Activated T-helper 17 cell treated with anti-CD3 and anti-CD28 coated beads, Interleukin-2, amount 50 U/mL, for 72 hours (primary cell): ENCODE measurements at places on chromosomes 5 and 9. TPM values are rescaled to one million over a fixed set of nuclear protein-coding genes. Genes with fewer than 3 reads are reported as not detected.

Gene SPINK4
- not detected for total RNA-seq

DNA sequence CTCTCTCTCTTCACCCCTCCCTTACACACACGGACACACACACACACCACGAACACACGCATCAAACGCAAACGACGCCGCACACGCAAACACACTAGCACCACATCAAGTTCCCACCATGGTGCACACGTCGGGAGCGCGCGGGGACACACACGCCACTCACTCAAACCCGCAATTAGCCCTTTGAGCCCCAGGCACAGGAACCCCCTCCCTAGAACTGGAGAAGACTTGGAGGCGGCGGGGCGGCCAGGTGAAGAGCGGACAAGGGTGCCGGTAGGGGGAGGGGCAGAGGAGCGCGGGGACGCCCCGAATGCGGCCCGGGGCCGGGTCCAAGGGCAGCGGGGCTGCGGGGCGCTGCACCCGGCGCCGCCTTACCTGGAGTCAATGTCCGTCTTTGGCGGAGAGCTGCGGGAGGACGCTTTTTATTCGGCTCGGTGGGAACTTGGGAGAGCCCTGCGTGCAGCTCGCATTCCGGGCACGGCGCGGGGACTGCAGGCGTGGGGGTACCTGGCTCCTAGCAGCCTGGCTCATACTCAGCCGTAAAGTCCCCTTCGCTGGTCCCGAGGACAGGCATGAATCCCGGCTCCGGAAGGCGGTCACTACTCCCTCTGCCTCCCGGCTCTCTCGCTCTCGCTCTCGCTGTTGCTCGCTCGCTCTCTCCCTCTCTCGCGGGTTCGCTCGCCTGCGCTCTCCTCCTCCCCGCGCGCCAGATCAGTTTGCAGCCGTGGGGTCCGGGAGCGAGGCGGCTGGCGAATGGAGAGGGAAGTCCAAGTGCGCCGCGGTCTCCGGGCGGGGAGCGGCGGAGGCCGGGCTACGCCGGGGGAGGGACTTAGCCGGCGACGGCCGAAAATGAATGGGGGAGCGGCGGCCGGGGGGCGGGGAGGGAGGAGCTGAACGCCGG is at the start of gene BRINP1:
BRINP1 (minus strand) TSS at position 755 of the 901 bp plus-strand sequence. CDS start 56,080 bp downstream, outside the sequence.
- ATAC-seq = no peak

- no peak for ATAC-seq
These were observed 171.7 kb downstream of the COL23A1 start for GRCh38 chr5:178418471-178419010.

DNA sequence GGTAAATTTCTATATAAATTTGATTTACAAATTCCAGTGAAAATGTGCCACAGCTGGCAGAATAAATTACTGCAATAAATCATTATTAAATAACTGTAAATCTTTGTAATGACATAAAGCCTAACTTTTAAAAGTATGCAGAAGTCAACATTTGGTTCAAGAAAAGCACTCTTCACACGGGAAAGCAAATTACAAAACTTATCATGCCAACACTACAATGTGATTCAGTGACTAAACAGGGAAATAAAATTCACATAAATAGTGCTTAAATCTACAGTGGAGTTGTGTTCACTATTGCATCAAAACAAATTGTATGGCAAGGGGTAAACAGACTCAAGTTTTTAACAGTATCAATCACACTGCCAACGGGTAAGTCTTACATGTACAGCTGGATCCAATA is 117.2 kb downstream of the BNC2 start:
- ATAC-seq = no peak

DNA sequence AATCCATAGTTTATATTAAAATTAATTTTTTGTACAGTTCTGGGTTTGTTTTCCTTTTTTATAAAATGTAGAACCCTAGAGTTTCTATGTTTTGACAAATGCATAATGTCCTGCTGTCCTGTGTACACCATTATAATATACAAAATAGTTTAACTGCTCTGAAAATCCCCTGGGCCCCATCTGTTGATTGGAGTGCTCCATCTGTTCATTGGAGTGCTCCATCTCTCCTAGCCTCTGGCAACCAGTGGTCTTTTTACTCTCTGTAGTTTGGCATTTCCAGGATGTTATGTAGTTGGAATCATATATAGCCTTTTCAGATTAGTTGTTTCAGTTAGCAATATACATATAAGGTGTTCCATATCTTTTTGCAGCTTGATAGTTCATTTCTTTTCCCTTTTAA is 31.2 kb downstream of the JMY start:
- no peak for ATAC-seq
